ENCODE measurements at places on chromosomes 4 and X. TPM values are rescaled to one million over a fixed set of nuclear protein-coding genes. Genes with fewer than 3 reads are reported as not detected.

The TMPRSS11D gene
- total RNA-seq: not detected

The PDLIM3 gene
- 281 TPM for total RNA-seq

The ZDHHC15 gene
- 3.1 TPM for total RNA-seq

The CDS1 gene
- total RNA-seq: 0.68 TPM

The TMEM154 gene
- total RNA-seq: 3.2 TPM

The UPF3B gene
- total RNA-seq: 3.4 TPM

The FOXR2 gene
- total RNA-seq: not detected

The LANCL3 gene
- total RNA-seq: 0.16 TPM

The HERC5 gene
- total RNA-seq: 1.6 TPM

The TLR10 gene
- total RNA-seq: not detected

The TCP11X2 gene
- total RNA-seq: not detected

The LRAT gene
- not detected for total RNA-seq

The GAGE12C gene
- total RNA-seq: not detected

The RELL1 gene
- total RNA-seq: 23.6 TPM

The CC2D2A gene
- 8.6 TPM for total RNA-seq

The UGT2B11 gene
- total RNA-seq: not detected

The TRIM75 gene
- not detected for total RNA-seq

The ELF4 gene
- total RNA-seq: 2.8 TPM

The SH3RF1 gene
- total RNA-seq: 8.8 TPM

The GPR34 gene
- 10.0 TPM for total RNA-seq

The AFAP1 gene
- total RNA-seq: 8.0 TPM

The TBC1D25 gene
- 20.5 TPM for total RNA-seq

The ASB12 gene
- total RNA-seq: 2.5 TPM

The SSX4 gene
- total RNA-seq: not detected

The MAGEA2B gene
- total RNA-seq: not detected

The STATH gene
- not detected for total RNA-seq

The DDX3X gene
- 123 TPM for total RNA-seq

The EGF gene
- 13.1 TPM for total RNA-seq

The USP27X gene
- 1.8 TPM for total RNA-seq

The HELT gene
- total RNA-seq: not detected
